ENCODE measurements at places on chromosomes 16 and 17. TPM values are rescaled to one million over a fixed set of nuclear protein-coding genes. Genes with fewer than 3 reads are reported as not detected.

Gene MMP15
- 7.3 TPM for total RNA-seq

Gene HBM
- not detected for total RNA-seq

Gene OR1A1
- total RNA-seq: not detected

Gene ZFPM1
- total RNA-seq: 3.4 TPM

Gene COPRS
- 76.8 TPM for total RNA-seq

Gene TBX2
- total RNA-seq: 6.4 TPM

Gene RPH3AL
- total RNA-seq: 31.4 TPM

Gene PPM1D
- 16.3 TPM for total RNA-seq

Gene SLFN12L
- 0.17 TPM for total RNA-seq

Gene TP53TG3
- not detected for total RNA-seq

Gene TBC1D3
- not detected for total RNA-seq

Gene PFN1
- total RNA-seq: 311 TPM

Gene C16orf46
- total RNA-seq: 0.61 TPM
